ENCODE measurements at places on chromosomes 12 and 14.

- DNase-seq, result no peak
Observed at GRCh38 chr14:28373721-28374120, 392.9 kb upstream of the FOXG1 start.

DNA sequence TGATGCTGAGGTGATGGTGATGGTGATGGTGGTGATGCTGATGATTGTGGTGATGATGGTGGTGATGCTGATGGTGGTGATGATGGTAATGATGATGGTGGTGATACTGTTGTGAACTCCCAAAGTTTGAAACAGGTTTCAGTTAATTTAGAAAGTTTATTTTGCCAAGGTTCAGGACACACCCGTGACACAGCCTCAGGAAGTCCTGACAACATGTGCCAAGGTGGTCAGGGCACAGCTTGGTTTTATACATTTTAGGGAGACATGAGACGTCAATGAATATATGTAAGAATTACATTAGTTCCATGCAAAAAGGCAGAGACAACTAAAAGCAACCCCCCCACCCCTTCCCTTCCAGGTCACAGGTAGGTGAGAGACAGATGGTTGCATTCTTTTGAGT, 112.8 kb upstream of the EVL start:
- DNase-seq, result no peak

DNA sequence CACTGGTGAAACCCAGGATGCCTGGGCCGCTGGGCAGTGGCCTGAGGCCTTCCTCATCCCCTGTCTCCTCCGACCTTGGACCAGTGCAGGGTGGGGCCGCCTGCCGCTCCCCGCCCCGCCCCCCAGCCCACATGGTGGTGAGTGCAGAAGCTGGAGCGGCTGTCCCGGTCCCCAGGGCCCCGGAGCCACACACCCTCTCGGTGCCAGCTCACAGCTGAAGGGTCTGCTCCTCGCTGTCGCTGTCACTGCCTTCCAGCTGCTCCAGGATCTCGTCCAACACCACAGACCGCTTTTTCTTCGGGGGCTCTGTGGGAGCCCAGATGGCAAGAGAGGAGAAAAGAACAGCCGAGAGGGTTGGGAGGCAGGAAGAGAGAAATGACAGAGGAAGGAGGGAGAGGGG, 143.1 kb downstream of the RBM19 start:
- DNase-seq, result no peak

DNA sequence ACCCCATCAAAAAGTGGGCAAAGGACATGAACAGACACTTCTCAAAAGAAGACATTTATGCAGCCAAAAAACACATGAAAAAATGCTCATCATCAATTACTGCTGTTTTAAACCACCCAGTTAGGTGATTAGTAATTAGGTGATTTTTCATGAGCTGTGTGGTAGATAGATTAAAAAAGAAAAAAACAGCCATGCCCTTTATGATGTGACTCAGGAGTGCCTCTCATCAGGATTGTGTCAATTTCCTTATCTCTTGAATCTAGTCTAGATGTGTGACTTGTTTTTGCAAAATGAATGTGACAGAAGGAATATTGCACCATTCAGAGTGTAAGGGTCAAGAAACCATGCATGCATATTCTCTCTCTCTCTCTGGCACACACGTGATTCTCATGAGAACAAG, 5.7 kb downstream of the OR10A7 start:
- no peak for DNase-seq

DNA sequence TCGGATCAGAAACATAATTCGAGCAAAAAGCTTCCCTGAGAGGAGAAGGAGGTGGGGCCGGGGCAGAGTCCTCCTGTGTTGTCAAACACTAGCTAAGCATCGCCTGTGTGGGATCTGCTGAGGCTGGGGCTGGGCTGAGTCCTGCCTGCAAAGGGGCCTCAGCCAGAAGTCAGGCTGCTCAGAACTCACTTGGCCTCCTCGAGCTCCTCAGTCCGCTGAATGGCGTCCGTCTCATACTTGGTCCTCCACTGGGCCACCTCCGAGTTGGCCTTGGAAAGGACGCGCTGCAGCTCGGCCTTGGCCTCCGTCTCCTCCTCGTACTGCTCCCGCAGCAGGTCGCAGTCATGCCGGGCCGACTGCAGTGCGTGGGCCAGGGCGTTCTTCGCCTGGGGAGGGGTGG, 9.9 kb upstream of the MYH6 start:
- DNase-seq, result no peak

DNA sequence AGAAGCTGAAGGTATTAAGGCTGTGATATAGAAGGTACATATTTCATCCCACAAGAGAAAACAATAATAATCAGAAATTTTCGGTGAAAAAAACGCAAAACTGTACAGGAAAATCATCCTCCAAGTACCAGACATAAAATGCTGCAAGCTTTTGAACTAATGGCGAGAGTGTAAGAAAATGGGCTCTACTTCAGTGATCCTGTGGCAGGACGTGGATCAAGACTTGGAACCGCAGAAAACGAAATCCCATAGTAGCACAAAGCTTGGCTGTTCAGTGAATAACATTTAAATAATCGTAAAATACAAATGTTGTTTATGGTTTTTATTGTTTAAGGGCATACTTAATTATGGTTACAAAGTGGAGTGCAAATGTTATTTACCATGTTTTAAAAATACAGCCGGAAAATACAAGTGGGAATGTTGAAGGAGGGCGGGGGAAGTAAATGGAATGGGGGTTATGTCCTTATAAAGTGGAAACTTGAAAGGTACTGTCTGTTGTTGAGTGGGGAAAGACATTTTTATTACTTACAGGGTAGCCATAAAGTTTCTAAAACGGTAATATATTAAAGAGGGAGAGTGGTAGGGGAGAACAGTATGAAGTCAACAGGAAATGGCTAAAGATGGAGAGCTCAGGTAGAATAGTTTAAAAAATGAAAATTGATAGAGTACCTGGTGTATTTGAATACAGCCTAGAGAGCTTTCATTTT, 1.1 kb downstream of the SMIM10L1 start:
- no peak for DNase-seq

DNA sequence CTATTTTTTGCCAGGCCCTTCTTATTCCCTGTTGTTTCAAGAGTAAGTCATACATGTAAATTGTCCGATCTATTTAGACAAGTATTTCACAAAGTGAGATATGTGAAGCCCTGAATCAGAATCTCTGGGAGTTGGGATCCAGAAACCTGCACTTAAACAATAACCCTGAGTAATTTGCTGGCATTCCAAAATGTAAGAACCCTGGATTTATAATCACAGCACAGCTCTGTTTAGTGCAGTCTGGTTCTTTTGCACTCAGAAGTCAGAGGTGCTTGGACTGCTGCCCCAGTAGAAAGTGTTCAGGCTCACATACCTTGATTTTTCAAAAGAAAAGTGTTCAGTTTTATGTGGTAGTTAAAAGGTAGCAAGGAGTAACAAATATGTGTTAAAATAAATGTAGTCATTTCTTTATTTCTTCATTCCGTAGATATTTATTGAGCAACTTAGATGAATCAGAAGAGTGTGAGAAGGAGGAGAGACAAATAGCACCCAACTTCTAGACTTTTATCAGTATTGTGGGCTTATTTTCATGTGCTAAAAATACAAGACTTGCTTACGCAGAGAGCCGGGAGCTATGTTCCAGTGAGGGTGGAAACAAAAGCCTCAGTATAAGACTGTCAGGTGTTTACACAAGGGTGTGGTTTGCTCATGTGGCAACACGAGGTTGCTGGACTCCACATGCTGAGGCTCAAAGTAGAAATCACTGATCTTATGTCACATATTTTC, 70.1 kb downstream of the SYNE2 start:
- DNase-seq, result no peak

Measured in activated CD4-positive, CD25-positive, alpha-beta regulatory T cell treated with anti-CD3 and anti-CD28 coated beads, Interleukin-2, amount 50 U/mL, for 16 hours (primary cell).